NCI-H187 treated with DMSO at 0.1 percent for 48 hours (cell line): ENCODE measurements at places on chromosomes 3 and 15.

GRCh38 chr3:196340466-196340865 is 2.3 kb upstream of the TM4SF19 start:
- no peak for DNase-seq

DNA sequence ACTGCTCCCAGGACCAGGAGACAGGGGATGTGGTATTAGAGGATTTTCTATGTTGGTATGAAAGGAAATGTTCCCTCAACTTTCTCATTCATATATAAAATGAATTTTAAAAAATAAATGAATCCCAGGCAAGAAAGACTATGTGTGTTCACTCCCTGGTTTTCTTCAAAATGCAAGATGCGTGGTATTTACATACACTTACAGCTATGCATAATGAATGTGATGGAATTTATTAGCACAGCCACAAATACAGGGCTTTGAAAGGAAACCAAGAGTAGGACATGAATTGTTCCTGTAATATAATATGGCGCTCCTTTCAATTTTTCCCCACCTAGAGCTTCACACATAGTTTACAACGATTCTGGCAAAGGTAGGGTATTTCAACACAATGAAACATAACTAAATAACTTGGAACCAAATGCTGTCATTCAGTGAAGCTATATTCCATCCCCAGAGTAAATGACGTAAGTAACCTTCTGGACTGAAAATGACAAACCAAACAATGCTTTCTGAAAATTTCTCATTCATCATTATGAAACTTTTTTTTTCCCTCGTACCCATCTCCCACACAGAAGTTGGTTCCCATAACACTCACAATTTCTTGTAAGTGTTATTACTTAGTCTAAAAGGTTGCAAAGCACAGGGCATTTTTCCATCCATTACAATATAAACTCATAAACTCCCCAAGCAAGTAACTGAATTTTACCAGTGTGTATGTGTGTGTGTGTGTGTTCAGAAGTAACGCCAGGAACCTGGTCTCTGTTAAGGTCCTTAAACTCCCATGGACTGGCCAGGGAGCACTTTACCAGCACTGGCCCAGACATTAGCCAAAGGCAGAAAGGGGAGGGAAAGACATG is 41.8 kb downstream of the CBLB start:
- no peak for DNase-seq

GRCh38 chr3:51386159-51386851 is 1.2 kb downstream of the MANF start:
- DNase-seq: no peak

GRCh38 chr15:101316529-101316928 is 21.5 kb upstream of the SNRPA1 start:
- DNase-seq: no peak

GRCh38 chr3:140505876-140506275 is 172.0 kb upstream of the TRIM42 start:
- DNase-seq: no peak

GRCh38 chr3:128006061-128007032 is 45.9 kb upstream of the SEC61A1 start:
- no peak for DNase-seq
